ENCODE measurements at places on chromosomes 1 and 21.
A peak's percentile ranks its signal among the peaks of the same experiment; 100 is the strongest.

DNA sequence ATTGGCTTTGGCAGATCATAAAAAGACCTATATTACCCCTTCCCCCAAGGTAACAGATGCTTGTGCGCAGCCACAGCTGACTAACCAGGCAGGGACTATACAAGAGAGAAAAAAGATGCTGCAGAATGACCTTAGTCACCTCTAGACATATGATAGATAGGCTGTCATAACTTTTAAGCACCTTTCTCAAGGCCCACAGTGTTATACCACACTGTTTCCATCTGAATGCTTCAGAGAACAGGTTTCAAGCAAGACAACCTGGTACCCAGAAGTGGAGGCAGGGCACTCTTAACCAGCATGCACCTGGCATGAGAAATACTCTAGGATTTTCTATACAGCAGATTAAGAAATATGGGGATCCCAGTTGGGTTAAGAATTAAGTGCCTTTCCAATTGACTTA, 12.8 kb upstream of the OVAAL start:
- DNase-seq: no peak

- no peak for DNase-seq
These were observed 23.3 kb upstream of the HRNR start for GRCh38 chr1:152247316-152247715.

GRCh38 chr1:101316799-101317198, 80.0 kb downstream of the S1PR1 start:
- no peak for DNase-seq

GRCh38 chr21:42193131-42193671, 25.7 kb upstream of the ABCG1 start:
- no peak for DNase-seq

DNA sequence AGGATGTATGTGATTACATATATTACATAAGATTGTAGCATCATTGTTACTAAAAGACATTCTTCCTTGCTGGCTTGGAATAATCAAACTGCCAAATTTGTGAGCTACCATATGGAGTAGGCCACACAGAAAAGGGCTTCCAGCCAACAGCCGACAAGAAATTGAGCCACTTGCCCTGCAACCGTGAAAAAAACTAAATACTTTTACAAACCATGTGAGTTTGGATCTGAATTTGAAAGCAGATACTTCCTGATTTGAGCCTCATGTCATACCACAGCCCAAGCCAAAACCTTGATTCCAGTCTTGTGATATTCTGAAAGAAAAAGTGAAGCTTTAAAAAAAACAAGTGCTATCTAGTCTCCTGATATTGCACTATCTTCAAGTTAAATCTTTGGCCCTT, 55.6 kb upstream of the PRMT6 start:
- no peak for DNase-seq

- no peak for DNase-seq
These were observed 57.9 kb upstream of the RUNX3 start for GRCh38 chr1:24987875-24988557.

GRCh38 chr1:1357871-1358432, 403 bp downstream of the MXRA8 start:
- DNase-seq: no peak

DNA sequence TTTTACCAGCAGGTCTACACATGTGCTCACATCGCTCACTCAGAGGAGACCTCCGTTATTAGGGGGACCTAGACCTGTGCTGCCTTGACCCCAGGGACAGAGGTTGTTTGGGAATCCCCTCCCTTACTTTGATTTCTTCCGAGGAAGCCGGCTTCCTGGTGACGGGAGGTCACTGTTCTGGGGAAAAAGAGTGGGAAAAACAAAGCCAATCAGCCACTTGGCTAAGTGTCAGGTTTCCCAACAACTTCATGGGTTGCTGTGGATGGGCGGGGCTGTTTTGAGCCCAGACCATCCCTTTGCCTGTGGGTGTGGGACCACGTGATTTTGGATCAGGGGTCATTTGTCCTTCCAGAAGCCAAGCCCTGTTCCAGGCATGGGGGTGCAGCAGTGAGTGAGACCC, 7.1 kb upstream of the KCNAB2 start:
- DNase-seq: no peak

DNA sequence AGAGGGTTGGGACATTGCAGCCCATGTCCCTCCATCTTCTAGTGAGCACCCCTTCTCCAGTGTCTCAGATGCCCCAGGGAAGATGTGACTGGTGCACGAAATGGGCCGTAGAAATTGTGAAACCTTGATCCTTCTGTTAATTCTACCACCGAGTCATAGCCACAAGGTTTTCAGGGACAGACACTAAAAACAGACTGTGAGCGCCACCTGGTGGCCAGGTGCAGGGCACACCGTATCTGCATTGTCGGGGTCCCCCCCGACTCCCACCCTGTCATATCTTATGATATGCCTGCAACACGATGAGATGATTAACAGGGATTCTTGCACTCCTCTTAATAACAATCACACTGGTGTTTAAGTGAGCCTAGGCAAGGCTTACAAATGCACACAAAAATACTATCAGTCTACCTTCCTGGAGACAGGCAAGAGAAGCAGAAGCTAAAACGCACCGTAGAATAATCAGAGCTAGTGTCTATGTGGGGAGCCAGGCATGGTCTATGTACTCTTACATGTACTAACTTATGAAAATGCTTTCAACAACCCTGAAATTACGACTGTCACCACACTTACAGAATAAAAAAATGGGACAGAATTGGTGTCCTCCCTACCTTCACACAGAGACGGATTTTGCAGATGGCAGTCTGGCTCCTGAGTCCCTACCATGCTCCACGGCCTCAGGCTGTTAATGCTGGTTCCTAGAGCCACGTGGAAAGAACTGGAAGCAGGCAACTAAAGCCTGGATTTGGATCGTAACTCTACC, 57.9 kb downstream of the FHAD1 start:
- DNase-seq: peak; percentile 59

GRCh38 chr21:32370998-32371766, 21.6 kb downstream of the URB1 start:
- no peak for DNase-seq

GRCh38 chr1:186443638-186444037, 17.3 kb downstream of the PDC start:
- DNase-seq: no peak

GRCh38 chr1:198858033-198858432, 219.2 kb downstream of the PTPRC start:
- peak; percentile 20 for DNase-seq

DNA sequence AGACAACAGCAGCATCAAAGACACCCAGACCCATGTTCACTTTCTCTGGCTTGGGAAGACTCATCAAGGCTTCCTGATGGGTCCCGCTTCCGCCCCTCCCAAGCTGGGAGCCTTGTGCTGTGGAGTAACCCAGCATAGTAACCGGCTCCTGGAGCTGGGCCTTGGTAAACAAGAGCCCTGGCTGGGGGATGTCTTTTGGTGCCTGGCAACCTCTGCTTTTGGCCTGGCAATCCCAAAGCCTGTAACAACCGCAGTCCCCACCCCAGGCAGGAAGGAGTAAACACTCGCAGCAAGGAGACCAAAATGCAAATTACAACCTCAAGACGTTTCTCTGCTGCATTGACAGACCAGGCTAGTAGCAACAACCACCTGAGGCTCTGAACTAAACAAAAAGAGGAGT, 16.9 kb upstream of the THRAP3 start:
- no peak for DNase-seq

DNA sequence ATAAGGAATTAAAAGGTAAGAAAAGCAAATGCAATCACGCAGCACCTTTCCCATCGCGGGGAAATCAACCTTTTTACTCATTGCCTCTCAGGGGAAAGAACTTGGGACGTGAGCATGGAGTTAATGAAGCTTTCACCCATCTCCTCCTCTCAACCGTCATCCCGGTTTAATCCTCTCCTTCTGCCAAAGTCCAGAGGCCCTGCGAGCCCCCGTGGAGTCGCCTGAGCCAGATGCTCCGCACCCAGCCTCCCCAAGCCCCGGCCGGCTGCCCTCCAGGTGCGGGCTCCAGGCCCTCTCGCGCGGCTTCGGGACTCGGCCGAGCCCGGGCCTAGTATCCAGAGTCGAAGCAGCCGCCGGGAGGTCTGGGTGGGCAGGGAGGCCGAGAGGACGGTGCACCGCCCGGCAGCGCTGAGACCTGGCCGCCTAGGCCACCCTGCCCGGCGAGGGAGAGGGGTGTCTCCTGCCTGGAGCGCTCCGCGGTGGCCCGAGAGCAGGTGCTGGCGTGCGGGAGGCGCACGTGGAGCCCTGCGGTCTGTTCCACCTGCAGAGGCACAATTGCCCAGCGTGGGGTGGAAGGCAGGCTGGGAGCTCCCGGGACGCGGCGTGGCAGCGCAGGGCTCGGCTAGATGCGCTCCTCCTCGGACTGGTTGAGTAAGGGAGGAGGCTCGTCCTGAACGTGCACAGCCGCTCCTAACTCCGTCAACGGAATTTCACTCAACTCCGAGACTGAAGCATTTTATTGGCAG, 218.5 kb downstream of the SDCCAG8 start:
- no peak for DNase-seq

- no peak for DNase-seq
These were observed 366.3 kb downstream of the HHAT start for GRCh38 chr1:210695026-210695425.

DNA sequence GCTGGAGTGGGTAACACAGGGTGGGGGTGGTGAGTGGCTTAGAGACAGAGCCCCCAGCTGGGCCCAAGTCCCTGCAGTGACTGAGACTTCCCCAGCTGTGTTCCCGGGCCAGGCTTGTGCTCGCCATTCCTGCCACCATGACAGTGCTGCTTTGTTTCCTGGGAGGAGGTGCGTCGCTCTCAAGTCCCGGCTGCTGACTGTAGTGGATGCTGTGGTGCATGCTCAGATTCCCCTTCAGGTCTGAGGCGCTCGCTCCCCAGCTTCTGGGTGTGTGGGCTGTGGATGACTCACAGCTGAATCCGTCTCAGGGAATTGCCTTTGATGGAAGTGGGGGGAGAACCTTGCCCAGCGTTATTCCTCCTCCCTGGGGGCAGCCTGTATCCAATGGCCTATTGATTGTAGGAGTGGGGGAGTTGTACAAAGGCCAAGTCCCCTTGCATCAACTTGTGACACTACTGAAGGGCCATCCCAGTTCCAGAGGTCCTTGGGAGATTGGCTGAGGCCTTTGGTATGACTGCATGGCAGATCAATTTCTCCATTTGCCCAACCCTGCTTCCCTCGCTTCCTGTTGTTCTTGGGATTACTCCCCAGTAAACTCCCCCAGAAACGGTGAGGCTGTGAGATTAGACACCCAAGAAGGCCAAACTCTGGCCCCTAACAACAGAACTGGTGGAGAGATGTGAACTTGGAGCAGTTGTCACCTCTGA, 17.8 kb upstream of the POU3F1 start:
- no peak for DNase-seq

GRCh38 chr1:113320272-113320671, 70.0 kb upstream of the MAGI3 start:
- DNase-seq: no peak

DNA sequence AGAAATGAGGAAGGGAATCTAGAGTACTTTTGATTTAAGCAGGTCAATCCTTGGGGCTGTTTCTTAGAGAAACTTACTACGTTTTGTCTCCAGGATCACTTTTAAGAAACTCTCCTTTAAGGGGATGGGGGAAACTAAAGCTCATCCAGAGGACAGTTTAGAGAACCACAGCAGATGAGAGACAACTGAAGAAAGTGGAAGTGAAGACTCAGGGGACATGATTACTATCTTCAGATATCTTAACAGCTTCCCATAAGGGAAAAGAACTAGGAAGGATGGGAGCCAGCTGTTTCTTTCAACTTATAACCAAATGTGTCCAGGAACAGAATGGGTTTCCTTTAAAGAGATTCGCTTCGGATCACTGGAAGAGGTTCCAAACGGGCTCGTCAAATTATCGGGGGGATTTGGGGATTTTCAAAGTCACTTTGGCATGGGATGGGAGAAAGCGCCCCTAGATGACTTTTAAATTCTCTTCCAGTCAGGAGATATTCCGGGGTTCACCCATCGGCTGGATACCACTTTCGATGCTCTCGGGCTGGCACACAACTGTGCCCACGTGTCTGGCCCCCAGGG, 1.2 kb downstream of the SCMH1 start:
- no peak for DNase-seq

DNA sequence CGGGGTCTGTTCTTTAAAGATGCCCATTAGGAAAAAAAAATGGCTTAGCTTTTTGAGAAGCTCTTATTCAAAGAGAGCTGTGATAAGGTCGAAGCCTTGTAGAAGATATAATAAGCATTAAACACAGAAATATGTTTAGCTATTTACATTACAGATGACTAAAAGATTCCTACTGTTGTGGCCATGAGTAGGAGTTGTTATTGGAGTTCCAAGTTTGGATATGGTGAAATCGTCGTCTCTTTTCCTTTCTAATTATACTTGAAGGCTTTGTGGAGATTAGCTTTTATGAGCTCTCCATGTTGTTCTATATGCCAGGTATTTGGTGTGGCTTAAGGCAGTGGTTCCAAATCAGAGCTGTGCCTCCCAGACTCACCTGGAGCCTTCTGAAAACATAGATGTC, 79.9 kb upstream of the LAMC2 start:
- DNase-seq: no peak

GRCh38 chr21:25462517-25462971, 144.7 kb downstream of the MRPL39 start:
- DNase-seq: no peak

GRCh38 chr21:38995731-38996130, 187.5 kb downstream of the PSMG1 start:
- DNase-seq: peak; percentile 45

GRCh38 chr1:46343705-46344104, 3.1 kb downstream of the NSUN4 start:
- DNase-seq: no peak

GRCh38 chr1:76285578-76286135, 211.1 kb downstream of the ST6GALNAC3 start:
- no peak for DNase-seq

- no peak for DNase-seq
These were observed 165.6 kb downstream of the DUSP10 start for GRCh38 chr1:221576268-221576667.

DNA sequence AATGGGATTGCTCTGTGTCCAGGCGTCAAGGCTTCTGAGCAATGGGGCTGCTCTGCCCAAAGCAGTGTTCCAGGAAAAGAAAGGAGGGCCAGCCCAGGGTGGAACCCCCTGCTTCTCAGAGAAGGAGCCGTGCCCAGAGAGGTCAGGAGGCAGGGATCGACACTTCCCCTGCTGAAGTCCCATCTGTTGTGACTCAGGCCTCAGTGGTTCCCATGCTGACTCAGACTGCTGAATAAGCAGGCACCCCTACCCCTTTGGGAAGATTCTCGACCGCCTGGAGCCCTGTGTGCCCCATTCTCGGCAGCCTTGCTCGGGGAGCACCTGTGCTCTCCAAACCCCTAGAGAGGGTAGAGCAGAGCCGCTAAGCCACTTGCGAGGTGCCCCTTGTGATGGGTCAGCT, 23.9 kb downstream of the PKP1 start:
- no peak for DNase-seq

DNA sequence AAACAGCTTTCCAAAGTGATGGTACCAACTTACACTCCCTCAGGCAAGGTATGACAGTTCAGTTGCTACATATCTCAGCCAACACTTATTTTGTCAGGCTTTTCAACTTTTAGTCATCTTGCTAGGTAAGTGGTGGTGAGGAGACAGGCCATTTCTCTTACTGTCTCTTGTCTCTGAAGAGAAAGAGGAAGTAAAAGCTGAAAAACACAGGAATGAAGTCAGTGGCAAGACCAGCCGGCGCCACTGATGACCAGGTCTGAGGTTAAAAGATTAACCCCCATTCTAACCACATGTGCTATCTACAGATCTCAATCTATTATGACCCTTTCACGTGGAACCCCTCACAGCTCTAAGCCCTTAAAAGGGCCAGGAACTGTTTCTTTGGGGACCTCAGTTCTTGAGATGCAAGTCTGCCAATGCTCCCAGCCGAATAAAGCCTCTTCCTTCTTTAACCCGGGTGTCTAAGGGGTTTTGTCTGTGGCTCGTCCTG, 4.2 kb downstream of the ADCY10 start:
- DNase-seq: no peak

GRCh38 chr21:29321217-29321616, 22.5 kb downstream of the BACH1 start:
- no peak for DNase-seq

All from NCI-H2107 (cell line).